CD4-positive, alpha-beta T cell (primary cell): ENCODE measurements at places on chromosomes 6 and 20.

DNA sequence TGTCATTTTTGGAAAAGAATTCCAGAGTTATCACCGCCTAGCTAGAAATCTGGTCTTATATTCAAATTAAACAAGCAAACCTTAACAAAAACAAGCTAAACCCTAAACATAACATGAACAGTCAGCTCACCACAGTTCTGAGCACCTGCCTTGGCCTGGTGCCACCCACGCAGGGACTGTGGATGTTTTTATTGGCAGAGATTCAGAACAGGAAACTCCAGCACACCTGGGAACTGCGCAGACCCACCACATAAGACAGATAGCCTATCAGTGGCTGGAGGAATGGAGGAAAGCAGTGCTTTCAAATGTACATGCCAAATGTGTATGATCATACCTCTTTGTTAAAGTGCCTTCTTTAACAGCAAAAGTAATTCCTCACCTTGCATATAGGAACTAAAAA lies 8.9 kb downstream of the SLC16A10 start:
- peak; percentile 79 for DNase-seq
- peaks cover 8% of the 10 kb centered on the region for H3K4me1 ChIP-seq
- H3K36me3 ChIP-seq: no peaks in the 10 kb centered on the region
- H3K27ac ChIP-seq: peak overlapping the region; percentile 60
- H3K27me3 ChIP-seq: no peaks in the 10 kb centered on the region

- H3K27ac ChIP-seq: no peak overlapping the region
- no peak for DNase-seq
- peaks cover 55% of the 10 kb centered on the region for H3K4me1 ChIP-seq
- H3K4me3 ChIP-seq: no peak overlapping the region
Observed at GRCh38 chr6:109447878-109448555, 7.5 kb downstream of the SMPD2 start.

DNA sequence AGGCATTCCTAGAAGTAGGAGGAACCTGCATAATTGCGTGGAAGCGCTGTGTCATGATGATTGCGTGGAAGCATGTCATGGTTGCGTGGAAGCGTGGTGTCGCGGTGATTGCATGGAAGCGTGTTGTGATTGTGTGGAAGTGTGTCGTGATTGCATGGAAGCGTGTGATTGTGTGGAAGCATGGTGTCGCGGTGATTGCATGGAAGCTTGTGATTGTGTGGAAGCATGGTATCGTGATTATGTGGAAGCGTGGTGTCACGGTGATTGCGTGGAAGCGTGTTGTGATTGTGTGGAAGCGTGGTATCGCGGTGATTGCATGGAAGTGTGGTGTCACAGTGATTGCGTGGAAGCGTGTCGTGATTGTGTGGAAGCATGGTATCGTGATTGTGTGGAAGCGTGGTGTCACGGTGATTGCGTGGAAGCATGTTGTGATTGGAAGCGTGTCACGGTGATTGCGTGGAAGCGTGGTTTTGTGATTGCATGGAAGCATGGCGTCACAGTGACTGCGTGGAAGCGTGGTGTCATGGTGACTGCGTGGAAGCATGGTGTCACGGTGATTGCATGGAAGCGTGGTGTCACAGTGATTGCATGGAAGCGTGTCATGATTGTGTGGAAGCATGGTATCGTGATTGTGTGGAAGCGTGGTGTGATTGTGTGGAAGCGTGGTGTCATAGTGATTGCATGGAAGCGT lies 145.9 kb downstream of the TAF4 start:
- peaks cover 3% of the 10 kb centered on the region for H3K27me3 ChIP-seq
- H3K36me3 ChIP-seq: no peaks in the 10 kb centered on the region
- H3K27ac ChIP-seq: no peak overlapping the region

DNA sequence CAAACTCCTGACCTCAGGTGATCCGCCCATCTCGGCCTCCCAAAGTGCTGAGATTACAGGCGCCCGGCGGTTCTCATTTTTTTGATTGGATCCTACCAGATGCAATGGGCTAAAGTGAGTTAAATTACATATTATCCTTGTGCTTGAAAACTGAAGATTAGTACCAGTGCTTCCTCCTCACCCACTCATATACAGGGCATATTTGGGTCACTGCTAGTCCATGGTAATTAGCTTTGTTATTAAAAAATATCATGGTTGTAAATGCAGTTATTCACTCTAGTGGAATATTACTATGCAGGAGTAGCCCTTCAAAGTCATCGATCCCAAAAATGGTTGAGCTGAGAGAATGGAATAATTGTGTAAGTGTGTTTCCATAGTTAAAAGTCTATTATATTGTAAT lies 26.5 kb downstream of the ZNF292 start:
- peaks cover 24% of the 10 kb centered on the region for H3K4me1 ChIP-seq
- H3K27me3 ChIP-seq: no peaks in the 10 kb centered on the region
- no peak overlapping the region for H3K27ac ChIP-seq
- no peak overlapping the region for H3K4me3 ChIP-seq
- peaks cover 10% of the 10 kb centered on the region for H3K36me3 ChIP-seq
- DNase-seq: no peak

GRCh38 chr20:51460569-51461265 lies 81.8 kb downstream of the NFATC2 start:
- no peaks in the 10 kb centered on the region for H3K27me3 ChIP-seq
- H3K4me1 ChIP-seq: peaks cover 32% of the 10 kb centered on the region
- H3K36me3 ChIP-seq: peaks cover 67% of the 10 kb centered on the region
- DNase-seq: no peak
- no peak overlapping the region for H3K27ac ChIP-seq
- no peak overlapping the region for H3K4me3 ChIP-seq

DNA sequence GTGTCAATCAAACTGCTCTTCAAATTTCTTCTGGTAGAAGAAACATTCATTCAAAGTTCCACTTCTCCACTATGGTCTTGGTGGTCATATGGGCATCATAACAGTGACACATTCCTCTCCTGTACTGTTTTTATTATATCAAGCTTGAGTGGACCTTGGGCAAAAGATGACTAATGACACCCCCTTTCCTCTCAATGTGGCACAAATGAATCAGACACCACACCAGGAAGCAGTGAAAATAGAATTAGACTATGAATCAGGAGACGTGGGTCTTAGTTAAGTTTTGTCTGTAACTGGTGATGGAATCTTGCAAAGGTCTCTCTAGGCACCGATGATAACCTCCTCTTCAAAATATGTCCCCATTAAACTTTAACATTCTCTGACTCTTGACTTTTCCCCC lies 9.0 kb upstream of the NRSN1 start:
- no peaks in the 10 kb centered on the region for H3K4me1 ChIP-seq
- no peak for DNase-seq
- H3K27me3 ChIP-seq: peaks cover under 1% of the 10 kb centered on the region
- H3K4me3 ChIP-seq: no peak overlapping the region
- H3K27ac ChIP-seq: no peak overlapping the region
- H3K36me3 ChIP-seq: no peaks in the 10 kb centered on the region

- no peak overlapping the region for H3K4me3 ChIP-seq
- no peak for DNase-seq
- H3K36me3 ChIP-seq: no peaks in the 10 kb centered on the region
- no peaks in the 10 kb centered on the region for H3K27me3 ChIP-seq
- no peaks in the 10 kb centered on the region for H3K4me1 ChIP-seq
- H3K27ac ChIP-seq: no peak overlapping the region
Observed at GRCh38 chr6:150874179-150874578, 8.7 kb downstream of the MTHFD1L start.

DNA sequence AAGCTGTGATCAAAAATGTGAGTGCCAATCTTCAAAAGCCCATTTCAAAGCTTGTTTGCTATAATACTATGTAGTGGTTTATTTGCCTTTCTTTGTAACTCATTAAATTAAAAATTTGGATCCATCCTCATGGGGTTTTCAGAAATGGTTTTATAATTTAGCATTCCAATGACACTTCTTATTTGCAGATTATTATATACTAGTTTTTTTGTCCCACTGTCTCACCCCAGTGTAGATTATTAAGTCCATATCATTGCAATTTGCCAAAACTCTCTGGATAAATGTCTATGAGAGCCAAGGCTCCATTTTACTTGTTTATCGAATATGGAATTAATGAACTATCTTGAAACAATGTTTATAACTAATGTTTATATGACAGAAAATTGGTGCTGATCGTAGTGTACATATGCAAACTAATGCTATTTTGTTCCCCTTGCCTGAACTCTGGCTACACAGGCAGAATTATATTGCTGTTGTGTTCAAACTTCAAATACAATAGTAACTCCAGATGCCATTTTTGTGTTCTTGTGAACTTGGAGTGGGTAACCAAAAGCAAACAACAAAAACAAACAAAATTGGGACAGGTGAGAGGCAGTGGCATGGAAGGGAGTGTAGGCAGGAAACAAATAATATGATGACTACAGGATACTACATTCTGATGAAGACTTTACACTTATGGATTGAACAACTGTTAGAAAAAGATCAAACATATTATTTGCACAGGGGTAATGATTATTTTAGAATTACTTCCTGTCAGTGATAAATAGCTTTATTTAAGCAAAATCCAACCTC lies 307.1 kb upstream of the FLRT3 start:
- H3K4me1 ChIP-seq: no peaks in the 10 kb centered on the region
- H3K27me3 ChIP-seq: no peaks in the 10 kb centered on the region
- H3K27ac ChIP-seq: no peak overlapping the region
- DNase-seq: no peak
